ENCODE measurements at places on chromosomes 16 and 17. TPM values are rescaled to one million over a fixed set of nuclear protein-coding genes. Genes with fewer than 3 reads are reported as not detected.

- DNase-seq, result no peak
Observed at GRCh38 chr16:28087675-28088300, 24.3 kb upstream of the GSG1L start.

GRCh38 chr17:6046931-6047330 is 23.2 kb upstream of the WSCD1 start:
- DNase-seq, result no peak

TNFRSF13B gene
- not detected for total RNA-seq

DNA sequence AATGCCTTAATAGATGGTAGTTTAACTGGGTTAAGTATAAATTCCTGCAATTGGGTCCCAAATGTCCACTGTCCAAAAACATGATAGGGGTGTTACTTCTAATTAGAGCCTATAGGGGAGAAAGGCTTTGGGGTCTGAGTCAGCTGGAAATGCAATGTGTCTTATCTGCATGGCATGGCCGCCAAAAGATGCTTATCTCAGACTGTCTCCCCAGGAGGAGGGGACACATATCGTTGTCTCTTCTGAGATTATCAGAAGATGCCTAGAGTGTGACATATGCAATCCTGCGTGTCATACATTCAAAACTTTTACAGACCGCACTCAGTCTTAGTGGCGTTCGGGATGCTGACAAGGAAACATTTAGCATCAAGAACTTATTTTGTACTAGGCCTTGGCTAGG is 442.9 kb downstream of the GRIN2A start:
- no peak for DNase-seq

GRCh38 chr16:56372013-56372634 is 53.2 kb downstream of the AMFR start:
- no peak for DNase-seq

DNA sequence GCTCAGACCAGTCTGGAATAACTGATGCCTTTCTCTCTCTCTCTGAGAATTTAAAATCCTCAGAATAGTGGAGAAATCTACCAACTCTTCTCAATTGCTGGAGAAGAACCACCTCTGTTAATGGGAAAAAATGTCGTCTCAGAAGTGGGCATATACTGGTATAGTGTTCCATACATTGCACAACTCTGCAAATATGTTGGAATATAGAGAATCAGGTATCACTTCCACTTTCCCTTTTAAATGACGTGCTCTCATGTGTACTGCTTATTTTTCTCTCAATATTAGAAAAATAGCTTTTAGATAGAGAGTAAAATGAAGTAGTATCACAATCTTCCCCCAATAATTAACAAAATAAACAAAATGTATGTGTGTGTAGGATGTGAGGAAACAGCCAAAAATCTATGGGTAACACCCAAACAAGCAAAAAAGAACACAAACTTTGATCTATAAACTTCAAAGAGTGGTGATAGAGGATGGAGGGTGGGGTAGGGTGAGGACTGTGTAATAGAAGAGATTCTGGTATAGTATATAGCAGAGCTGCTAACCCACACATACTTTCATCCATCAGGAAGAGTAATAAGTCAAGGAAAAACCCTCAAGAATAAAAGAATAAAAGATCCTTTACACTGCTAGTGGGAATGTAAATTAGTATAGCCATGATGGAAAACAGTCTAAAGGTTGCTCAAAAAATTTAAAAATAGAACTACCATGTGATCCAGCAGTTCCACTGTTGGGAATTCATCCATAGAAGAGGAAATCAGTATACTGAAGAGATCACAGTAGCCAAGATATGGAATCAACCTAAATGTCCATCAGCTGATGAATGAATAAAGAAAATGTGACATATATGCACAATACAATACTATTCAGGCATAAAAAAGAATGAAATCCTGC is 46.9 kb downstream of the NFATC3 start:
- DNase-seq, result no peak
